ENCODE measurements at places on chromosomes 12 and 14.

GRCh38 chr12:12469386-12469785, 93.3 kb downstream of the DUSP16 start:
- DNase-seq: no peak

DNA sequence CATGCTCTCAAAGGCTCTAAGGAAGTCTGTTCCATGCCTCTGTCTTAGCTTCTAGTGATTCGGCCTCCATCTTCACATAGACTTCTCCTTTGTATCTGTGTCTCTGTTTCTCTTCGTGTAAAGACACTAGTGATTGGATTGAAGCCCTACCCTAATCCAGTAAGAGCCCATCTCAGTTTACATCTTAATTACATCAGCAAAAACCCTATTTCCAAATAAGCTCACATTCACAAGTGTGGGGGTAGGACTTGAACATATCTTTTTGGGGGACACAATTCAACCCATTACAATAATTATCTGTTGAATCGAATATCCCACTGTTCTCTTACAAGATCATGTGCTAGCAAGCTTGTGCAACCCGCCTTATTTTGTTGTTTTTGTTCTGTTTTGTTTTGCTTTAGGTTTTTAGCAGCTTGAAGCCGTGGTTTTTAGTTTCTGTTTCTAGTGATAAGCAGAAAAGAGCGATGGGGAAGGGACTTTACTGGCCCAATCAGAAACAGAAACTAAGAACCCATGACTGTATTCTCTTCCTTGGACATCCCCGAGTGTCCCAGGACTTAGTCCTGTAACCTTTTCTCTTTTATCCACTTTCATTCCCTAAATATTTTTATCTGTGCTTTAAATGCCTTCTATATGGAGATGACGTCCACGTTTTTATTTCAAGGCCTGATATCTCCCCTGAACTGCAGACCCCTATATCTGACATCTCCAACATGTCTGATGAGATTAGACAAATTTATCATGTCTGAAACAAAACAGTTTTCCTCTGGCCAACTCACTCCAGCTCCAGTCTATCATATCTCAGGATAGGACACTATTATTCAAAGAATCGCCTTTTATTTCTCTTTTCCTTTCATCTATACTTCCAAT, 353.0 kb downstream of the CCDC91 start:
- DNase-seq: no peak

DNA sequence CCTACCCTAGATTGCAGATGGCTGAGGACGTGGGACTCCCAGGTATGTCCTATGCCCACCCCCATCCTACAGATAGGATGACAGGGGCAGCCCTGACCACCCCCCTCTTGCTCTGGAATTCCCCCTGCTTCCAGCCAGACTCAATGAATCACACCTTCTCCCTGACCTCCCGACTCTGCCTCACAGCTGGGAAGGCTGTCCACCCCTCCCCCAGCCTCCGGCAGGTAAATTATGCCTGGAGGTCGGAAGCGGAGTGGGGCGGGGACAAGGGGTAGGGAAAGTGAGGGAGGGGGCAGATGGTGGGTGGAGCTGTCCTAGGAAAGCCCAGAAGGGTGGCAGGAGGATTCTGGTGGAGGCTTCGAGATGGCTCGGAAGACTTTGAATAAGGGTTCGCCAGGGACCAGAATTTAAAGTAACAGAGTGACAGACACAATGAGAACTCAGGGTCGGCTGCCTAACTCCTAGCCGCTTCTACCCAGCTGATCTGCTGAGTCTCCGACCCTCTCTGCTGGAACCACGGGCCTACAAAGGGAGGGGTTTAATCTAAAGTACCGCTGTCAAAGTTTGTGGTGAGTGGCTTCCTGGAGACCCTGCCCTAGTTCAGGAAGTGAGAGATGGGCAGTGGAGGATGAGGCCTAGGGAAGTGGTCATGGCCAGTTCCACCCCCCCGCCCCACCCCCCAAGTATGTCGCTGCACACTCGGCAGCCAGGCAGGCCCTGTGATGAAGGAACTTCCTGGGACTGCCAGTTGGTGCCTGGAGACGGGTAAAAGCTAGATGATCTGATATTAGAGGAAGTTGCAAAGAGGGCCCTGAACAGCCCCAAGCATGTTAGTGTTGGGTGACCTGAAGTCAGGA, 4.2 kb downstream of the PLEKHG3 start:
- DNase-seq: no peak

DNA sequence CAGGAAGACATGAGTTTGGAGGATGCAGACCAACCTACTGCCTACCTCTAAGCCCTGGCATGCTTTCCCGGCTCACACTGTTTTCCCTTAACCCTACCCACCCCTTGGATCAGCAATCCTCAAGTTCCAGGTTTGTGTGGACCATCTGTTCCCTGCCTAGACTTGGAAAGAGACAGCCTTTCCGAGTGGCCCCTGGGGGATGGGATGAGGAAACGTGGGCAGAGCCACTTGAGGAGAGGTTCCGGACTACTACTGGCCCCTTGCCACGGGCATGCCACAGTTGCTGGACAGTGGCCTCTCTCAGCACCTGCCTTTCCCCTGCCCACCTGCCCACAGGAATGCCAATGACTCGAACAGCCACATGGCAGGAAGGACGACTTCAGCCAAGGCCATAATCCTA, 135.9 kb downstream of the SLC15A4 start:
- no peak for DNase-seq

- no peak for DNase-seq
Observed at GRCh38 chr14:94540031-94540794, 21.0 kb upstream of the SERPINA4 start.

DNA sequence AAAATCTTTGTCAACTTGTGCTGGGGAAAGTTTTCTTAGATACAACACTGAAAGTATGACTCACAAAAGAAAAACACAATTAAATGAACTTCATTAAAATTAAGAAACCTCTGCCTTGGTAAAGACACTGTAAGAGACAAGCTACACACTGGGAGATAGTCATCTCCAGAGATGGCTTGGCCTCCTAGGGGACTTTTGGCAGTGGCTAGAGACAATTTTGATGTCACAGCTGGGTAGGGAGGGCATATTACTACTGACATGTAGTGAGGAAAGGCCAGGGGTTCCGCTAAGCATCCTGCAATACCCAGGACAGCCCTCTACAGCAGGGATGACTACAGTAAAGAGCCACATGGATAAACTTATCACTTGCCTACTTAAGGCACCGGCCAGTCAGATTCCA, 8.7 kb upstream of the RNASE4 start:
- no peak for DNase-seq

DNA sequence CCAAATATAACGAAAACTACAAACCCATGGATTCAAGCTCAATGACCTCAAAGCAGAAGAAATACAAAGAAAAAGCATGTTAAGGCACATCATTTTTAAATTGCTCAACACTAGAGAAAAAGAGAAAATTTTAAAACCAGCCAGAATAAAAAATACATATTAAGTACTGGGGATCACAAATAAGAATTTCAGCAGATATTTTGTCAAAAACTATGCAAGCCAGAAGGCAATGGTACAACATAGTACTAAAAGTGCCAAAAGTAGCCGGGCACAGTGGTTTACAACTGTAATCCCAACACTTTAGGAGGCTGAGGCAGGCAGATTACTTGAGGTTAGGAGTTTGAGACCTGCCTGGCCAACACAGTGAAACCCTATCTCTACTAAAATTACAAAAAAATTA, 10.2 kb downstream of the SGPP1 start:
- no peak for DNase-seq

DNA sequence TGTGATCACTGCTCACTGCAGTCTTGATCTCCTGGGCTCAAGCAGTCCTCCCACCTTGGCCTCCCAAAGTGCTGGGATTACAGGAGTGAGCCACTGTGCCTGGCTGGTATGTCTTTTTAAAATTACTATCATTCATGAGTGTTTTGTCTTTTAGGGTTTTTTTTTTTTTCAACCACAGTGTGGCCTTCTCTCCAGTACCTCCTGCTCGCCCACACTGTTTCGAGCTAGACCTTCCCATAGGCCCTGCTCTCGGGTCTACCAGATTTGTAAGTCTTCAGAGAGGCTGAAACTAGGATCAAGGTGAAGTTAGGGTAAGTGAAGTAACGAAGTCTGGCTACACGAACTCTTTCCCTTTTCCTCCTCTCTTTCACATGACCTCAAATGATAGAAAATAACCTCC, 1.5 kb downstream of the BIN2 start:
- no peak for DNase-seq

DNA sequence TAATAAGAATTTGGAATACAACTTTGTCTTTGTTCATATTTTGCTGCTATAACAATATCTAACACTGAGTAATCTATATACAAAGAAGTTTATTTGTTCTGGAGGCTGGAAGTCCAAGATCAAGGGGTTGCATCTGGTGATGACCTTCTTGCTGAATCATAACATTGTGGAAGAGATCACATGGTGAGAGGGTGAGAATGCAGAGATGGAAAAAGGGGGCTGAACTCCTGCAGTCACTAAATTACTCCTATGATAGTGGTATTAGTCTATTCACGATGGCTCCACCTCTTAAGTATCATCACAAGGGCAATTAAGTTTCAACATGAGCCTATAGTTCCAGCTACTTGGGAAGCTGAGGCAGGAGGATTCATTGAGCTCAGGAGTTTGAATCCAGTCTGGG, 4.5 kb upstream of the AKAP6 start:
- DNase-seq: no peak

DNA sequence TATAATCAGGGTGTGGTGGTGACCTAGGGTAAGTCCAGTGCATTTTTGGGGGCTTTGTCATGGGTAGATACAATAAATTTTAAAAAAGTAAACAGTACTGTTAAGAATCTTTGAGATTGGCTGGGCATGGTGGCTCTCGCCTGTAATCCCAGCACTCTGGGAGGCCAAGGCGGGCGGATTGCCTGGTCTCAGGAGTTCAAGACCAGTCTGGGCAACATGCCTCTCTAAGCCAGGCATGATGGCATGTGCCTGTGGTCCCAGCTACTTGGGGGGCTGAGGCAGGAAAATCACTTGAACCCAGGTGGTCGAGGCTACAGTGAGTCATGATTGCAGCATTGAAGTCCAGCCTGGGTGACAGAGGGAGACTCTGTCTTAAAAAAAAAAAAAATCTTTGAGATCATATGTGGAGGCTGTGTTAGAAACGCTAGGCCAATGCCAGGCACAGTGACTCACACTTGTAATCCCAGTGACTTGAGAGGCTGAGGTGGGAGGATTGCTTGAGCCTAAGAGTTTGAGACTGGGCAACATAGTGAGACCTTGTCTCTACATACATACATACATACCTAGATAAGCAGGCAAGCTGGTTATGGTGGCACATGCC, 67.7 kb downstream of the PRKCH start:
- no peak for DNase-seq

DNA sequence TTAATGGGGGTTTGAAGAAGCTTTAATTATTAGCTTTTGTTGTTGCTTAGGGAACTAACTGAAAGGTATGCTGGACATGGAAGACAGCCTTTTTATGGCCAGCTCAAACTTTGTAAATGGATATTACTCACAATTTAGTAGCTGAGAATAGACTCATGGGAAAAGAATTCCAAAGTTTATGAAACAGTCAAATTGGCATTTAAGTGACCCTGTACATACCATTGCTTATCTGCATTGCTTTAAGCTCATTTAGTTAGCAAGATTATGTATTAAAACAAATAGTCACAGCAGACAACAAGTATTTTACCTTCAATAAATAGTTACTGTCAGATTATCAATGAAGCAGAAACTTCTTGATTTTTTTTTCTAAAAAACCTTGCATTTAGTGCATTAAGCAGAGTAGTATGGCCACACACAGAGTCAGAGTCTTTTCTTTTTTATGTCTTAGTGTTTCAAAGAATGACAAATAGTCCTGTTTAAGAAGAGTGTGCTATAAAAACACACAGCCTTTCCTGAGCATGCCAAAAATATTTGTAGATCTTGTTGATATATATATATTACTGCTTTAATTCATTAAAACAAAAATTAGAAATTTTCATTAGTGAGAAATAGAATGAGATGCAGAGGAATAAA, 102.2 kb downstream of the TTC6 start:
- DNase-seq: peak; percentile 14

DNA sequence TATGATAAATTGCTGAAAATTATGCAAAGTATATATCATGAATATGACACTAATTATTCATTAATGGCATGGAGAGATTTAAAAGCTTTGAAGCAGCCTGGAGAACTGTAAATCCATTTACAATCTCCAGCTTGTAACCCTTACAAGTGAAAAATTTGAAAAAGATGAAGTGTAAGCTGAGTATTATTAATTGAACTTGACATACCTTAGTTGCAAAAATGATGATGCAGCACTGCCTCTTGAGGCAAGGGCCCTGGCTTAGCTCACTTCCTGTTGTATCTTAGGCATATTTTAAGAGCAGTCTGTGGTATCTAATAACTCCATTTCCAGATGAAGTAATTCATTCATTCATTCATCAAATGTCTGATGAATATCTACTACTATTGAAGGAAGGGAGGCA, 158.6 kb downstream of the ANO4 start:
- no peak for DNase-seq

DNA sequence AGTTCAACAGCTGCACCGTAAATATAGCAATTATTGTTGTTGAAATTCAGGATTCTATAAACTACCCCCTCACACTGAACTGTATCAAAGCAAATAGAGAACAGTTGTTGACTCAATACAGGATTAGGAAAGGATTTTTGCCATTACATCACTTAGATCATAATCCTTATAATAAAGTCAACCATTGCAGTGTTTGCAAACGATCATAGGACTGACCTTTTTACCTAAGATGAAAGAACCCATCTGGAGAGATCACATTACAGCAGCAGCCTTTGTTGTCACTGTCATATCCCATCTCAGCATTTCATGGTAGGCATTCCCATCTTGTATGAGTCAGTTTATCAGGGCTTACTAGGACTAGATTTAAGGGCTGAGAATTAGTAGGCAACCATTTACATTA, 96.1 kb downstream of the IPO8 start:
- DNase-seq: no peak

GRCh38 chr12:60072911-60073310, 477.1 kb downstream of the SLC16A7 start:
- no peak for DNase-seq
